ENCODE measurements at places on chromosomes 1 and 21.

DNA sequence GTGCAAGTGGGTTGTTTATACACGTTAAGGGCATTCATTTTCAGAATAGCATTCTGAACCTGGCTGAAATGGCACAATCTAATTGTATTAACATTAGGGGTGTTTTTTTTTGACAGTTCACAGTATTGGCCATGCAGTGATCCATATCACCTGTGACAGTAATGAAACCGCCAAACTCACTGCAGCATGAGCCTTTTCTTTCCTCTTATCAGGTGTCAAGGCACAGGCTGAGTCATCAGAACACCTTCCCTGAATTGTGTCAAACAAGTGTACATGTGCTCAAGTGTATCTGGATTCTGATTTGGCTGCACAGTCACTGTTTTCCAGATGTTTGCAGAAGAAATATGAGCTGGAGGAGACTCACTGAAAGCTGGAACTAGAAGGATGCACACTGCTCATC is 47.7 kb upstream of the C8B start:
- DNase-seq = no peak

GRCh38 chr1:29716306-29716705 is 480.0 kb downstream of the PTPRU start:
- no peak for DNase-seq

- DNase-seq = no peak
These were observed 7.6 kb upstream of the RGS16 start for GRCh38 chr1:182611787-182612186.

- no peak for DNase-seq
These were observed 14.8 kb upstream of the DIP2A start for GRCh38 chr21:46443910-46444309.

DNA sequence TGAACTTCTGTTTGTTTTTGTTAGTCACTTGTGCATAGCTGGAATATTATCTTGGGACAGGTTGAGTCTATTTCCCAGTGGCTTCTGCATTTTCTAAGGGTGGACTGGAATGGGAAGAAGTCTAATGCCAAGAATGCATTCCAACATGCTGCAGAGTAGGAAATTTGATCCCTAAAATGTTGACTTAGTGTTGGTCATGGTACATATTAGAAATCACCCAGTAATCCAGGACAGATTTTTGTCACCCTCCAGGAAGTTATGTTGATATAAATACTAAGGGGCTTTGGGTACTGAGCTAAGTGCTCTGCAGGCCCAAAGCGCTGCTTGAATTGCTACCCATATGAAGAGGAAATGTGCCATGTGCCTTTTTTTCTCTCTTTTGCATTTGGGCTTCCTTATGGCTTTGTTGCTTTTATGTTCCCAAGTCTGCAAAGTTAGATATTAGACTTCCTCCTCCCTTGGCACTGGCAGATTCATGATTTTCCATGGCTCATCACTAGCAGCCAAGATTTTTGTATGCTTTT is 10.0 kb downstream of the ARID1A start:
- no peak for DNase-seq

DNA sequence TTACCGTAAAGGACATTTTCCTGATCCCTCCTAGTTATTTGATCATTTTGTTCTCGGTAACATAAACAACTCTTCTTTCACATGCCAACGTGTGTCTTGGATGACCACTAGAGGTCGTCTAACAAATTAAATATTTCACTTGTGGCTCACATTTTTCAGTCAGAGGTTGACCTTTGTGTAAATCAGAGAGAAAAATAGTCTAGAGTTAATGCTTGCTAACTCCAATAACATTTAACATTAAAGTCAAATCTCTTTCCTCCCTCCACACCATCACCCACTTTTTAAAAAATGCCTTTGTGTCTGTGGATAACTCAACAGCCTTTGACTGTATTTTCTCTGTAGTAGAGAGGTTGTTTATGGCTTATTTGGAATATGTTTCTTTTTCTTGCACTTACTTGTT is 220.5 kb upstream of the B3GALT2 start:
- DNase-seq = no peak

GRCh38 chr1:96533820-96534219 is 187.8 kb upstream of the PTBP2 start:
- DNase-seq = no peak
